EH (cell line): ENCODE measurements at places on chromosomes 13 and 19.

- no peak for DNase-seq
These were observed 66.7 kb upstream of the LRCH1 start for GRCh38 chr13:46486270-46486669.

GRCh38 chr19:44476559-44477408 lies 23.5 kb downstream of the ZNF180 start:
- DNase-seq: peak; percentile 23

GRCh38 chr19:20923077-20923871 lies at the start of gene ZNF85:
Gene ZNF85 (plus strand): TSS chr19:20923251. CDS start chr19:20923401, 150 bp downstream.
- peak; percentile 94 for DNase-seq

GRCh38 chr19:32566246-32566830 lies 14.7 kb upstream of the PDCD5 start:
- DNase-seq: peak; percentile 34

- no peak for DNase-seq
These were observed 16.3 kb downstream of the GPR183 start for GRCh38 chr13:99290894-99291293.

DNA sequence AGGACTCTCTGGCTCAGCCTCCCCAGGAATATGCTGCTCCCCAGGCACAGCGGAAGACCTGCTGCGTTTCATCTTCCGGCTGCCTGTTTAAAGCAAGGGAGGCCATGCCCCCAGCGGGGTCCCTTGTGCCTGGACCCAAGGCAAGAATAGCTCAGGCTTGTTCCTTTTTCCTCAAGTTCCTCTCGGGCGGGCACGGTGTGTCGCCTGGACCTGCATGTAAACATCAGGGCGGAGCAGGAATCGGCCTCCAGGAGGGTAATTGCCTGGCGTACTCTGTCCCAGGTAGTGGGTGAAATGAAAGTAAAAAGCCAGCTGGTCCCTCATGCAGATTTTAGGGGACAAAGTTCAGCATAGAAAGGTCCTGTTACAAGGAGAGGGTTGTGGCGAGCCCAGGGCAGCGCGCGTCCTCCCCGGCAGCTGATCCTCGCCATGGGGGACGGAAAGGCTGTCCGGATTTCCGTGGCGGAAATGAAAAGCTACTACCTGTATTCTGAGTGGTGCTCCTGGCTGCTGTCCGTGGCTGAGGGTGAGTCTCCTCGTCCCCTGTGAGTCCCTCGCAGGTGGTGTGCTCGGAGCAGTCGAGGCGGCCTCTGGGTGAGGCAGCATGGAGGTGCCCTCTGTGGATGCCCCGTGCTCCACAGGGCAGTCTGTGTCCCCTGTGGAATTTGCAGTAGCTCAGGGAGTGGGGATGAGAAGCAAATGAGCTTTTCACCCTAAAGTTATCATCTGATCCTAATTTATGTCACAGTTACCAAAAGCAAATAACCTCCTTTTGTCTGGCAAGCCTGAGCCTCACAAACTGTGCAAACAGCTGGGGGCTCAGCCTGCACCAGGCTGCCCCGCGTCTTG lies 16.2 kb downstream of the MCF2L start:
- no peak for DNase-seq

- no peak for DNase-seq
These were observed 37.6 kb upstream of the HOMER3 start for GRCh38 chr19:18978616-18979015.

GRCh38 chr19:6007866-6008265 lies 29.9 kb upstream of the RANBP3 start:
- no peak for DNase-seq

GRCh38 chr19:8113017-8113416 lies 36.4 kb downstream of the FBN3 start:
- no peak for DNase-seq

- peak; percentile 25 for DNase-seq
These were observed 156.8 kb downstream of the DNAJC3 start for GRCh38 chr13:95833719-95834118.

- DNase-seq: no peak
These were observed 52.1 kb downstream of the STK24 start for GRCh38 chr13:98524793-98525192.

DNA sequence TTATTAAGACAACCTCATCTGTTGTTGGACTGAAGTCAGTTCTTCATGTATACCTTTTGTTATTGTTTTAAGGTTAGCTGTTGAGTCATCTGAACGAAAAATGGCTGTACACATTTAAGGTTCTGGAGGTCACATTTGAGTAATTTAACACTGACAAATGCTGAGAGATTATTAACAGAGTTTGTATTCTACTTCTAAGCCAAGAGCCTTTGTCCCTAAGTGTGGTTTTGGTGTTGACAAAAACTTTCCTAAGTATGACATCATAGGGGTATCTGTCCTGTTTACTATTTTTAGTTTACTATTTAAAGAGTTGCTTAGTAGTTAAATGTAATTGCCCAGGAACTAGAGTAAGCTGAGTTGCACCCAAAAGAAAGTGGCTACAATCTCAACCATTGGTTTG lies 71.9 kb downstream of the CDK8 start:
- no peak for DNase-seq

DNA sequence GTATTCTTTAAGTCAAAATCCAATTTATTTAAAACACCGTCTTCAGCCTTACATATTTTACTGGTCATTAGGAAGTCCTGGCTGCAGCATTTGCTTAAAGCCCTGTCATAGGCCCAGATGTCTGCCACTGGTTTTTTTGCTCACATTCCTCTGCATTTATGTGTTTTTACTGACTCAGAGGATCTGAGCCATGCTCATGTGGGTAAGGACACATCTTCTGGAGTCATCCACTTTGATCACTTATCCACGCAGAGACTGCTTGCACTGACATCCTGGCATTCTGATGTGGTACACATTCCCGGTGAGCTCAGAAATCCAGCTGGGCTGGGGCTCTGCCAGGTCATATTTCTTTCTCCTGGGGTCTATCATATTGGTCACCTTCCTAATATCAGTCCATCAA lies 531.7 kb upstream of the ARGLU1 start:
- peak; percentile 59 for DNase-seq

DNA sequence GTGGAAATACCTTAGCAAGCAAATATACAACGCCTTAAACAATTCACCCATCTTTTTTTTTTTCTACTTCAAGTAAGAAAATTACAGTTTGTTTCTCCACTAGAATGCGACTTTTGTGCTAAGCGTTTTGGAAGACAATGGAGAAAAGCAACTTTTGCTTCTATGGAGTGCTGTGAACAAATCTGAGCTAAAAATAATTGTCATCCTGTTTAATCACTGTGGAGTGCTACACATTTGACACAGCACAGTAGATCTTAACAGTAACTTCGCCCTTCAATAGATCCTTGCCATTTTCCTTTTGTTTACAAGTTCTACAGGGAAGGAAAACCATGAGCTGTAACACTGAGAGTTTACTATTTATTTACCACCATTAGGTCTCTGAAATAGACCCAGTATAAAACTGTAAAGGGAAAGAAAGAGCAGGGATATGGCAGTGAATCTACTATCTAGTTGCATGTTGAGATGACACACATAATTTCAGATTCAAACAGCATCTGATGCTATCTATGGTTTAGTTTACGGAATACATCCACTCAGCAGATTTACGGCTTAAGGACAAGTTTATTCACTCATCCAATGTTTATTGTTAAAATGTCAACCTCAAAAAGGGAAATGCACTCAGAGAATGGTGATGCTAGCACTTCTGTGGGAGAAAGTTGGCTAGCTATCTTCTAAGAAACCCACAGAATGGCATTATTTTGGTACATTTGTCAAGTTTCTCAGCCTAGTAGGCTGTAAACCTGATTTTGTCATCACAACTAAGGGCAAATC lies 175.3 kb downstream of the VWA8 start:
- DNase-seq: peak; percentile 49

- DNase-seq: no peak
These were observed 21.4 kb upstream of the SERP2 start for GRCh38 chr13:44352202-44352601.

DNA sequence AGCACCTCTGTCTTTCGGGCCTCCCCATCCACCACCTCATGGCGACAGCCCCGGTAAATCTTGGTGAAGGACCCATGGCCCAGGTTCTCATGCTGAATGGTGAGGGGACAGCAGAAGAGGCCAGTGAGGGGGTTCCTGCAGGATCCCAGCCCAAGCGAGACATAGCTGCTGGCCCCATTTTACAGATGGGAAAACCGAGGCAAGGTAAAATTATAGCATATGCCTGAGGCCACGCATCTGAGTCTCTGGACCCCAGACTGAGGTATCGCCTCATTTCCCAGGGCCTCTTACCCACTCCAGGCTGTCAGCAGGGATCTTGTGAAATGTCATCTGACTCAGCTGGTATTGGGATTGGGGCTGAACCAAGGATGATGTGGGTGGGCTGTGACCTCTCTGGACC lies 9.8 kb downstream of the JAK3 start:
- DNase-seq: no peak

DNA sequence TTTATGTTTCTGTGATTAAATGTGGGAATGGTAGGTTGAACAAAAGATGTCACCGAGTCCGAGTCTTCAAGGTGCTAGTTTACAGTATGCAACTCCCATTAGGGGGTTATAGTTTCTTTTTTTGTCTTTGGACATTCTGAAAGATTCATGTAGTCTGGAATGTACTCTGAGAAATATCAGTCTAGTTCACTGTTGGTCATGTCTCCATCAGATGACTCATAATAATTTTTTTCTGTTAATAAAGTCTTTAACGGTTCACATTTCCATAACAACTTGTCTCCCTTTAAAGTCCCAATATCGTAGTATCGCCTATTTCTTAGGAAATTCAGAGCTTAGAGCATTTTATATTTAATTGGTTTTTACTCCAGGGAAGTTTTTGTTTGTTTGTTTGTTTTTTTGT lies 13.5 kb upstream of the ESD start:
- peak; percentile 25 for DNase-seq

GRCh38 chr13:54706336-54706735 lies 1677.7 kb downstream of the OLFM4 start:
- no peak for DNase-seq

DNA sequence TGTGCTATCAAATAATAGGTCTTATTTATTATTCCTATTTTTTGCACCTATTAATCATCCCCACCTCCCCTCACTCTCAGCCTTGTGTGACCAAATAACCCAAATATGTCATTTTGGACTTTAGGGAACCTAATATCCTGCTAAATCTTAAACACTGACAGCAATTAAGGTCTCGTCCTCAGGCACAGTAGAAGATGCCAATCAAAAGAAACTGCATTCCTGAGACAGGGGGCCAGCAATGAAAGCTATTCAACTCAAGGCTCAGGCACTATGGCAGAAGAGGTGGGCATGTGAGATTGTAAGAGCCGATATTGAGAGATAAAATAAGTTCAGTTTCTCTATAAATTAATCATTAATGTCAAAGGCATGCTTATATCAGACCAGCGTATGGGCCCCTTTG lies 1437.7 kb upstream of the PCDH9 start:
- no peak for DNase-seq

DNA sequence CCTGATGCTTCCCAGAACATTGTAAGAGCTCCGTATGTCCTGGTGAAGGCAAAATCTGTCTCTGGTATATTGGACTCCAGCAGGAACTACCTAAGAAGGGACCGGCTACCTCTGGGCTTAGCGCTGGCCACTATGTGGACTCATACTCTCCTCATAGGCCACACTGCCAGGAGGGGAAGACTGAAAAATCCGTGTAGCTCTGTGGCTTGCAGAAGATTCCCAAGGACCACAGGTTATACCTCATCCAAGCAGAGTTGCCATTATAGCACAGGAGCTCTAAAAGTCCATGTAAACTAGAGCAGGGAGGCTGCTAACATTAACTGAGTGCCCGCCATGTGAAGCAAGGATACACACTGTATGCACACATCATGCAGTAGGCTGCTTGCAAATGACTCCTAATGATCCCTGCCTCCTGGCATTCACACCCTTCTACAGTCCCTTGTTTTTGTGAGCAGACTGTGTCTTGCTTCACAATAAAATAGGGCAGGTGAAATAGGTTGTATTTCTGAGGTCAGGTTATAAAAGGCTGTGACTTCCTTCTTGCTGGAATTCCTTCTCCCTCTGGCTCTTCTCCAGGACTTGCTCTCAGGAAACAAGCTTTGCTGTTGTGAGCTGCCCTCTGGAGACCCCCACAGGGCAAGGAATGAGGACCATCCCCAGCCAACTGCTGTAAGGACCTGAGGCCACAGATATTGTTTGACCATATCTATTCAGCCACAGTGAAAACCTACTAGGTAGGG lies 192.6 kb upstream of the UBL3 start:
- DNase-seq: no peak

- no peak for DNase-seq
These were observed 14.5 kb upstream of the ZNF414 start for GRCh38 chr19:8528500-8528899.

DNA sequence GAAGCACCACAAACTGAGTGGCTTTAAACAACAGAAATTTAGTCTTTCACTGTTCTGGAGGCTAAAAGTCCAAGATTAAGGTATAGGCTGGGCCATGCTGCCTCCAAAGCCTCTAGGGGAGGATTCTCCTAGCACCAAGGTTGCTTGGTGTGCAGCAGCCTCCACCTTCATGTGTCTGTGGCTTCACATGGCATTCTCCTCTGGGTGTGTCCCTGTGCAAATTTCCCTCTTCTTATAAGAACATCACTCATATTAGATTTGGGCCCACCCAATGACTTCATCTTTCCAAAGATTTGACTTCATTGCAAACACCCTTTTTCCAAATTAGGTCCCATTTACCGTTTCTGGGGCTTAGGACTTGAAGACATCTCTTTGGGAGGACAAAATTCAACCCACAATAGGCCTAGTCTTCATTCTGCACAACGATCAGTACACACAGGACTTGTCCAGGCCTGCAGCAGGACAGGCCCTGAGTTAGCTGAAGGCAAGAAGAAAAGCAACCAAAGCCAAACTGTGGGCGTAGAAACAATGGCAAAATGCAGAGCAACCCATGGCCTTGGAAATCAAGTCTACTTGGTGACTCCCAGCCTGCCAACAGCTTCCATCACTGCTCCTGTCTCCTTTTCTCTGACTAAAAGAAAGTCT lies 521.2 kb upstream of the NBEA start:
- no peak for DNase-seq

- peak; percentile 60 for DNase-seq
These were observed 34.4 kb downstream of the CCDC70 start for GRCh38 chr13:51895906-51896888.

- peak; percentile 34 for DNase-seq
These were observed 1886.1 kb downstream of the PCDH9 start for GRCh38 chr13:65343898-65344663.

DNA sequence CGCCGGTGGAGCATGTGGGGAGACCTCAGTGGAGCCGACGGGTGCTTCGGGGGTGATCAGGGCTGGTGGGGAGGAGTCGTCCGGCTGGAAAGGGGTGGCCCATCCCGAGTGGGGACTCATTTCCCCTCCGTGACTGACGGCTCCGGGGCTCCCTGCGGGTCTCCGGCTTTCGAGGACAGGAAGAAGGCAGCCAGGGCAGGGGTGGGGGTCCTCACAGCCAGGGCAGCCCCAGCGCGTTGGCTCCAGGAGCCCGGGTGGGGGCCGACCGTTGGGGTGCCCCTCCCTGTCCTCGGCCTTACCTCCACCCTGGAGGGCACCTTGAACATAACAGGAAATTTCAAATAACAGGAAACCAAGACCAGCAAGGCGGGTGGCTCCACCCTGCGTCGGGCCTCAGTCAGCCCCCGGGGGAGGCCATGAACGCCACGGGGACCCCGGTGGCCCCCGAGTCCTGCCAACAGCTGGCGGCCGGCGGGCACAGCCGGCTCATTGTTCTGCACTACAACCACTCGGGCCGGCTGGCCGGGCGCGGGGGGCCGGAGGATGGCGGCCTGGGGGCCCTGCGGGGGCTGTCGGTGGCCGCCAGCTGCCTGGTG lies at the start of gene S1PR4:
TSS of gene S1PR4 (plus strand) at position 393 of the 596 bp plus-strand sequence. CDS start at position 417, 24 bp downstream.
- DNase-seq: no peak
